ENCODE measurements at places on chromosomes 7 and 10. TPM values are rescaled to one million over a fixed set of nuclear protein-coding genes. Genes with fewer than 3 reads are reported as not detected.

DNA sequence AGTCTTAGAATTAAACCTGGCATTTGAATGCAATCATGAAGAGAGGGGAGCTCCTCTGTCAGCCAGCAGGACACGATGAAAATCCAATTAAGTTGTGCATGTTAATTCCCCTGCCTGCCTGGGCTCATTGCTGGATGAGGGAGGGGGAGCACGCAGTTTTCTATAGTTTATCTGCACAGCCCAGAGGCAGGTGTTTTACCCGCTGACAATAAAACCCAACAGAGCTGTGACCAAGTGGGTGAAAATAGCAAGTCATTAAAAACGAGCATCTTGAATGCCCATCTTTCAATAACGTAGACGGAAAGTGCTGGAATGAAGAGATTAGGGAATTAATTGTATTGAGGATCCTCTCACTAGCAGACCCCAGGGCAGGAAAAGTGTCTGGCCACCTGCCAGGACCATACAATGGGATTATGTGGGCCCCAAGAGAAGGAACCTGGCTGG lies 100.1 kb upstream of the FAM20C start:
- DNase-seq, result no peak

- no peak for DNase-seq
Observed at GRCh38 chr10:22823109-22823508, 104.7 kb upstream of the ARMC3 start.

- DNase-seq, result no peak
Observed at GRCh38 chr7:102994567-102994966, 80.0 kb downstream of the FBXL13 start.

DNA sequence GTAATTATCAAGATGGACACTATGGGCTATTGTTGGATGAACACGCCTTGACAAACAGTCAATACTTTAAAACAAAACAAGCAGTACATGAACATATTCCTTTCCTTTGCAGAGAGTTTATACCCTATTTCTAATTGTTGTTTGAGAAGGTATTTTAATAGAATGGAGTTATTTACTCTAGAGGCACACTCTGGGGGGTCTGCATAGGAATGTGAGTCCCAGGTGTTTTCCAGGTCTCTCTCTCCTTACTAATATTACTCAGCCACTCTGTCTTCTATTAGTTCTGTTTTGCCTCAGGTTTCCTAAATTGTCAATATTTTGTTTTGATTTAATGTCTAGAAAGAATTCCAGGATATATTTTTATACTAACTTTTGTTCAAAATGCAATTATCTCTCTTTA lies 1091.4 kb downstream of the CNTNAP2 start:
- no peak for DNase-seq

GRCh38 chr7:113100121-113100603 lies 13.5 kb upstream of the GPR85 start:
- DNase-seq, result no peak

- DNase-seq, result no peak
Observed at GRCh38 chr7:135160098-135160857, 10.2 kb downstream of the CYREN start.

DNA sequence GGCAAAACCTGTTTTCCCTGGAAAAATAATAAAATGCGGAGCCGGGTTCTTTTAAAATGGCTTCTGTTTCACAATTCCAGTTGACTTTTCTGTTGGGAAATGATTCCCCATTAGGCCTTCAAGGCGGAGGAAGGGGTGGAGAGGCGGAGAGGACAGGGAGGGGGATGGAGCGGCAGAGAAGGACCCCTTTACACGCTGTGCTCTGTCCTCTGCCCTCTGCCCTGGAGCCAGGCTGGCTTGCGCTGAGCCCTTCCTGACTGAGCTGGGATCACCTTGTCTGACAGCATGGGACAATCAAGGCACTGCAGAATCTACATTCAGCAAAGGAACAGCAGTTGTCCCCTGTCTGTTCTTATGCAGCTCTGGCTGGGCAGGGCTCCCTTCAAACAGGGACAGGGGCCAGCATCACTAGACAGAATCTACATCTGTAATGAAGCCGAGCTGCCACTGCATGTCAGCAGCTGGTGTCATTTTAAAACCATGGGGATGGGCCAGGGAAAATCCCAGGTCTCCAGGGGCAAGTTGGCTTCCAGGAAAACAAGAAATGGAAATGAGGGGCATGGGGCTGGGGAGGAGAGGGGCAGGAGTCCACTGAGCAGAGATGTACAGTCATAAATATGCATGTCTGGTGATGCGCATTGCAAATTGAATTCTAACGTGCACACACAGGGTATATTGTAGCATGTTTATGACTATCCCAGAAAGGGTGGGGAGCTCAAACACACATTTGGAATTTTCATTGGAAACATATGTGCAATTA lies 120.0 kb downstream of the MKX start:
- DNase-seq, result no peak

GRCh38 chr7:18402488-18403183 lies 92.9 kb upstream of the HDAC9 start:
- DNase-seq, result no peak

DNA sequence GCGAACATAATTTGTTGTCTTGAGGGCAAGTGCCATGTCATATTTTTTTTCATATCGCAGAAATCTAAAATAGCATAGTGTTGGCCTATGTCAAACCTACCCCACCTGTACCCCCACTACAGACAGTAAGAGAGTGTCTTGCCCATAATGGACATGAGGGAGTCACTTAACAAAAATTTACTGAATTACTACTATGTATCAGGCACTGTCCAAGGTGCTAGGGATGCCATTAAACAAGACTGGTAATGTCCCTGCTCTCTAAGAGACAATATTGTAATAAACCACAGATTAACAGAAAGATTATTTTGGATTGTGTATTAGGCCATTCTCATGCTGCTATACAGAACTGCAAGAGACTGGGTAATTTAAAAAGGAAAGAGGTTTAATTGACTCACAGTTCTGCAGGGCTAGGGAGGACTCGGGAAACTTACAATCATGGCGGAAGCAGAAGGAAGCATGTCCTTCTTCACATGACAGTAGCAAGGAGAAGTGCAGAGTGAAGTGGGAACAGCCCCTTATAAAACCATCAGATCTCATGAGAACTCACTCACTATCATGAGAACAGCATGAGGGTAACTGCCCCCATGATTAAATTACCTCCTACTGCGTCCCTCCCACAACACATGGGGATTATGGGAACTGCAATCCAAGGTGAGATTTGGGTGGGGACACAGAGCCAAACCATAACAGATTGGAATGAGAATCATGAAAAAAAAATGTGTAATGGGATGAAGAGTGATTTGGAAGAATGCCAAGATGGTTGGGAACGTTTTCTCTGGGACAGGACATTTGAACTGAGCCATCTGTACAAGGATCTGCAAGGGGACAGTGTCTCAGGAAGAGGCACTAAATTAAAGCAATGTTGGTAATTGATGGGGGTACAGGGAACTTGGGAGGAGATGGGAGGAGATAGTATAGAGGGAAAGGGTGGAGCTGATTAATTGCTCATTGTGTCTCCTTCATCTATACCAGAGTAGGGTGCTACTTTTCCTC lies 108.5 kb downstream of the FAM107B start:
- no peak for DNase-seq

DNA sequence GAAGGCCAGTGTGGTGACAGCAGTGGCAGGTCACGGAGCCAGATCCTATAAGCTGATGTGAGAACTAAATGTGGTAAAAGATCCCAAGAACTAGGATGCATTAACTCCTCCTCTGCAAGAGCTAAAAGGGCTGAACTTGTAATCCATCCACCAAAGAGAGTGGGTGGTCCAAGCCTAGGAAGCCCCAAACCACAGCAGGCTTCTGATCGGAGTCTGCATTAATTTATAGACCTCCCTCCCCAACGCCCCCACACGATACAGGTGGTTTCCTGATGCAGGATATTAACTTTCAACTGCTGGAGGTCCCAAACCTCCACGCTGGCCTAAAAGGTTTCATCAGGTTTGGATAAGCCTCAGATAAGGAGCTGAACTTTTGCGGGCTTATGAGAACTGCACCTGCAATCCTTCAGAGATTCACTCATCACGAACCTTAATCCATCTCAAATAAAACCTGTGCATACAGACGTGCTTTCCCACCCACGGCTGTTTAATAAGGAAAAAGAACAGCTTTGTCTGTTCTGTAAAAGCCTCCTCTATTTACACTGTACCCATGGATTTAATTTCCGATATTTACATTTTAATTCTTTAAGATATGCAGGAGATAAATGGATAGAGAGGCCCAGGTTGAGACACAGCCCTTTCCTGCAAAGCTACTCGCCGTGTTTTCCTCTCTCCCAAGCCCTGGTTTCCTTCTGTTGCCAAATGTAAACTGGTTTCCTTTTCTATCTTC lies 74.9 kb downstream of the GFRA1 start:
- no peak for DNase-seq

DNA sequence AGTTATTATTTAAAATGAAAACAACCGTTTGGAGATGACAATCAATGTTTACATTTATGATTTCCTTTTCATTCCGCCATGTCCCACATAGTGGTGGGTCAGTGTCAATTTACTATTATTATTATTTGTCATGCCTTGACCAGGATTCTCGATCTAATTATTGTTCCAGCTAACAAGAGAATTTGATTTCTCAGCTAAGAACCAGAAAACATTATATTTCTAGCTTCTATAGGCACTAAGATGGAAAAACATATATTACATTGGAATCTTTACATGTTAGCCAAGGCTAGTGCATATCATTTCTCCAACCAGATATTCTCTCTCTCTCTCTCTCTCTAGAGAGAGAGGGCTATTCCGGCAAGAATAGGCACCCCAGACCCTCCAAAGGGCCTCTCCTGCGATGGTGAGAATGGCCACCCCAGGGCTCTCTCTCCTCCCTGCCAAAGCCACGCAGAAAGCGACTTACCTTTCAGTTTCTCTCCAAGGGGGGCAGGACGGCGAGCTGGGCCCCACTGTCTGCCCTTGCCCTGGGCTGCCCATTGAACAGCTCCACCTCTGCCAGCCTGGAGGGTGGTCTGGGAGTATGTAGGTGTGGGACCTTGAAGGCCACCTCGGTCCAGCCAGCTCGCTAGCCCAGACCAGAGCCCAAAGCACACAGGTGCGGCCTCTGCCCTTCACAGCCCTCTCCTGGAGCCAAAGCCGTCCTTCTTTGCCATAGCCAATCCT lies 2.4 kb downstream of the HOXA3 start:
- no peak for DNase-seq

- no peak for DNase-seq
Observed at GRCh38 chr7:55152516-55152915, 133.7 kb downstream of the EGFR start.

- no peak for DNase-seq
Observed at GRCh38 chr7:18226598-18226997, 199.0 kb upstream of the PRPS1L1 start.

GRCh38 chr7:93757426-93757825 lies 133.1 kb downstream of the TFPI2 start:
- DNase-seq, result no peak

GRCh38 chr7:101724957-101725356 lies 92.5 kb upstream of the CUX1 start:
- DNase-seq, result no peak

DNA sequence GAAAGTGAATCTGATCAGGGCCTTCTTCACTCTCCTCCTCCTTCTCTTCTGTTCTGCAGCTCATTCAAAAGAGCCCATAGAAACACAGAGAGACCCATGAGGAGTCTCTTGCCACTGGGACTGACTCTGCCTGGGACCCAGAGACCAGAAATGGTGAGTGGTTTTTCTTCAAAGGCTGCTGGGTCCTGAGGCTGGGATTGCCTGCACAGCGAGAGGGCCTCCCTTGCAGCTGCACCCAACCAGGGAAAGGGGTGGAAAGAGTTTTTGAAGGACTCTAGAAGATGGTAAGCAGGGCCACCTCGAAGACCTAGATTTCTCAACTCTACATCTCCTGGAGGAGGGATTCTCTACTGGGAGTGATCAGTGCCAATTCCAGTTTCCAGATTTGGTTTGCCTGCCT lies 15.5 kb upstream of the HOXA13 start:
- DNase-seq, result no peak

DNA sequence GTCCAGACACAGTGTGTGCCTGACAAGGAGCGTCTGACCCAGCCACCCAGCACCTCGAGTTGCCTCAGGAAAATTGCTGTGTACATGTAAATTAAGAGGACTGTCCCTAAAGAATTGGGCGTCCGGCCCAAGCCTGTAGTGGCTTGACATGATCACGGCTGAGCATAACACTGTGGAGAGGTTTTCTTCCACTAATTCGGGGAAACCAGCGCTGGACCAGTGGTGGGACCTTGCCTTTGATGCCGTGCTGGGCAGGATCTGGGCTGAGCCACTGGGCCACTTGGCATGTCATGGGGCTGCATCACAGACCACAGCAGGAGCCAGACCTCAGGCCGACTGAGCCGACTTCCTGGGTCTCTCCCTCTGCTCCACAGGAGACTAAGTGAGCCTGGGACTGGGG lies 282.5 kb downstream of the GLRX3 start:
- no peak for DNase-seq

DNA sequence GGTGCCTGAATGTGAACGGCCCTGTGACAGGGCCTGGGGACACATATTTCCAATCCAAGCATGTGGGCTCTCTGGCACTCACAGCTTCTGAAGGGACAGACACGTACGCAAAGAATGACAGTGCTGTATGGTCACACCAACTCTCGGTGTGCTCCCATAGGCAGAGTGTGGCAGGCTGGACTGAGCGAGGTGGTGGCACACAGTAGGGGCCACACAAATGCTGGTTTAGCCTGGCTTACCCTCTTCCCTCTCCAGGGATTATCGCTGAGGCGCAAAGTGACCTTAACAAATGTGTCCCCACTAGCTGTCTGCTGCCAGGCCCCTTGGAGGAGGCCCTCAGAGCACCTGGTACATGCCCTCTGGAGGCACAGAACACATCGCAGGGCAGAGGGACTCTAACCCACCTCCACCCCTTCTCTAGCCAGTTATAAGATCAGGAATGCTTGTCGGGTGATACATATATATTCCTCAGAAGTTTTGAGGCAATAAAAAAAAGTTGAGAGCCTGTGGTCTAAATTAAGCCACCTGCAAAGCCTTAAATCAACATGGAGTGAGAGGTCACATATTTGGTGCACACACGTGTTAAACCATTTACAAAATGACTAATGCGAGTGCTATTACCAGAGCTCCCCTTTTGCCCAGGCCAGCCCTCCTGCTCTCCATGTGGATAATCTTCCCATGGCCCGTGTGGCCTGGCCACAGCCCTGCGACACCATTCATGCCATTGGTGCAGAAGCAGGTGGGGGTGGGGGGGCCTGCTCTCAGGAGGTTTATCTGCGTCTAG lies 262.8 kb upstream of the GRB10 start:
- no peak for DNase-seq

GRCh38 chr7:142956951-142957623 lies 5.1 kb downstream of the KEL start:
- no peak for DNase-seq

COBL gene
- not detected for total RNA-seq

FAM25A gene
- not detected for total RNA-seq

CLCN1 gene
- total RNA-seq, result not detected

SEMA3C gene
- 0.41 TPM for total RNA-seq

PVRIG gene
- 52.9 TPM for total RNA-seq

ELFN1 gene
- total RNA-seq, result 0.30 TPM
